ENCODE measurements at places on chromosomes 6 and 20. TPM values are rescaled to one million over a fixed set of nuclear protein-coding genes. Genes with fewer than 3 reads are reported as not detected.

Gene DLGAP4
- total RNA-seq: 159 TPM

Gene GTSF1L
- not detected for total RNA-seq

Gene ZMYND8
- total RNA-seq: 41.6 TPM

Gene GLP1R
- total RNA-seq: not detected

Gene ESF1
- total RNA-seq: 9.8 TPM

Gene CNBD2
- total RNA-seq: 6.2 TPM

Gene BFSP1
- 0.75 TPM for total RNA-seq

Gene ENPP1
- total RNA-seq: 22.1 TPM

Gene GRM1
- not detected for total RNA-seq

Gene SMOC2
- 10.2 TPM for total RNA-seq

Gene GINS1
- 1.4 TPM for total RNA-seq

Gene CD24
- 2,167 TPM for total RNA-seq

Gene BAG2
- 7.1 TPM for total RNA-seq

Gene ARFGEF3
- total RNA-seq: 17.1 TPM

Gene KCNK16
- total RNA-seq: not detected

Gene IP6K3
- total RNA-seq: not detected

Gene NFATC2
- 11.1 TPM for total RNA-seq

Gene RBM24
- not detected for total RNA-seq

Gene TSHZ2
- 1.9 TPM for total RNA-seq

DNA sequence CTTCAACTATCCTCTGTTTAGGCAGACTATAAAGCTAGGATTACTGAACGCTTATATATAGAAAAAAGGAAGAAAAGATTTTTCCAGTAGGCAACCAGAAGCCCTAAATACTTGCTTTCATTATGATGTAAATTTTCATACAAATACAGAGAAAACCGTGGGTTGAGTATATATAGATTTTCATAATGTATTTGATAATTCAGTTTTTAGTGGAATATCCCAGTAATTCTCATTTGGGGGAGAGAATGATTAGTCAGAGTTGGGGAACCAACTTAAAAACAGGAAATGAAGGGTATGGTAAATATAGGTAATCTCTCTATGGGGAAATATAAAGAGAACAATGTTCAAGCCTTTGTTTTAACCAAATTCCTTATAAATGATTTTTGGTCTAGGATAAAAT, 154.0 kb upstream of the CITED2 start:
- H3K27me3 ChIP-seq: no peaks in the 10 kb centered on the region
- H3K27ac ChIP-seq: no peak overlapping the region
- H3K36me3 ChIP-seq: no peaks in the 10 kb centered on the region
- peaks cover 4% of the 10 kb centered on the region for H3K4me1 ChIP-seq
- no peak overlapping the region for H3K4me3 ChIP-seq

DNA sequence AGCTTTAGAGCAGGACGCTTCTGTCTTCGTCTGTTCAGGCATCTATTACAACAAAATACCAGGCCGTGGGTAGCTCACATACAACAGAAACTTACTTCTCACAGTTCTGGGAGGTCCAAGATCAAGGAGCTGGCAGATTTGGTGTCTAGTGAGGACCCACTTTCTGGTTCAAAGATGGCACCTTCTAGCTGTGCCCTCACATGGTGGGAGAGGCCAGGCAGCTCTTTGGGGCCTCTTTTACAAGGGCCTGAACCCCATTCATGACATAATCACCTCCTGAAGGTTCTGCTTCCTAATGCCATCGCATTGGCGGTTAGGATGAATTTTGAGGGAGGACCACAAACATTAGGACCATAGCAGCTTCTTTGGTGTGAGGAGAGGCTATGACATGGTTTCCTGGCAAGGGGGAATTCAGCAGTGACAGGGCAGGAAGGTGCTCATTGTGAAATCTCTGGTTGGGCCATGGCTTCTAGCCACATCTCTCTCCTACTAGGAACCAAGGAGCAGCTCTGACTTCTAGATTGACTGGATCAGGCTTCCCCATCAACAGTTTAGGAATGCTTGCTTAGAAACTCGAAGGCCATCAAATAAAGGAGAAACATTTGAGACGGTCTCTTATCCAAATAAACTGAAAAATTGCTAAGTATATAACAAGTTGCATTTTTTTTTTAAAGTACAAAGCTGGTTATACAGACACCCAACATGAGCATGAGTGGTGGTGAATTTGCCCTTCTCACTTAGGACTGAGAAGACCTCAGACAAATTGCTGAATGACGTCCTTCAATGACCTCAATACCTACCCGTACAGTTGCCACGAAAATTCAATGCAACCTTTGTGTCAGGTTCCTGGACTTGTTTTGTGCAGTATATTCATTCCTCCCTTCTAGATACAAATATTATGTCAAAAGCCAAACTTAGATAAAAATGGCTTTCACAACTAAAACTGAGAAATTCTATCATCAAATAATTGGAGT, 140.7 kb downstream of the ZDHHC14 start:
- no peak overlapping the region for H3K27ac ChIP-seq
- no peak overlapping the region for H3K4me3 ChIP-seq

DNA sequence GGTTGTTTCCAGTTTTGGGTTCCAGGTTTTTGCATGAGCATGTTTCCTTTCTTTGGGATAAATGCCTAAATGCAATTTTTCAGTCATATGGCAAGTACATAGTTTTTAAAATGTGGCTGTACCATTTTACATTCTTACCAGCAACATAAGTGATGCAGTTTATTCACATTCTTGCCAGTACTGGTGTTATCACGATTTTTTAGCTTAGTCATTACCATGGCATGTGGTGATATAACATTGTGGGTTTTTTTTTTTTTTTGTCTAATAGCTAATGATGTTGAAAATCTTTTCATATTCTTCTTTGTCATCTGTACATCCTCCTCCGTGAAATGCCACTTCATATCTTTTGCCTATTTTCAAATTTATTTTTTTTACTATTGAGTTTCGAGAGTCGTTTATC, 2.9 kb upstream of the TDRD6 start:
- no peak for DNase-seq
- H3K36me3 ChIP-seq: no peaks in the 10 kb centered on the region
- no peak overlapping the region for H3K4me3 ChIP-seq
- no peak overlapping the region for H3K27ac ChIP-seq
- no peaks in the 10 kb centered on the region for H3K4me1 ChIP-seq
- H3K27me3 ChIP-seq: no peaks in the 10 kb centered on the region

- no peaks in the 10 kb centered on the region for H3K36me3 ChIP-seq
- no peaks in the 10 kb centered on the region for H3K4me1 ChIP-seq
- no peaks in the 10 kb centered on the region for H3K27me3 ChIP-seq
- no peak overlapping the region for H3K4me3 ChIP-seq
These were observed 426.4 kb downstream of the PRKN start for GRCh38 chr6:162301128-162301527.

DNA sequence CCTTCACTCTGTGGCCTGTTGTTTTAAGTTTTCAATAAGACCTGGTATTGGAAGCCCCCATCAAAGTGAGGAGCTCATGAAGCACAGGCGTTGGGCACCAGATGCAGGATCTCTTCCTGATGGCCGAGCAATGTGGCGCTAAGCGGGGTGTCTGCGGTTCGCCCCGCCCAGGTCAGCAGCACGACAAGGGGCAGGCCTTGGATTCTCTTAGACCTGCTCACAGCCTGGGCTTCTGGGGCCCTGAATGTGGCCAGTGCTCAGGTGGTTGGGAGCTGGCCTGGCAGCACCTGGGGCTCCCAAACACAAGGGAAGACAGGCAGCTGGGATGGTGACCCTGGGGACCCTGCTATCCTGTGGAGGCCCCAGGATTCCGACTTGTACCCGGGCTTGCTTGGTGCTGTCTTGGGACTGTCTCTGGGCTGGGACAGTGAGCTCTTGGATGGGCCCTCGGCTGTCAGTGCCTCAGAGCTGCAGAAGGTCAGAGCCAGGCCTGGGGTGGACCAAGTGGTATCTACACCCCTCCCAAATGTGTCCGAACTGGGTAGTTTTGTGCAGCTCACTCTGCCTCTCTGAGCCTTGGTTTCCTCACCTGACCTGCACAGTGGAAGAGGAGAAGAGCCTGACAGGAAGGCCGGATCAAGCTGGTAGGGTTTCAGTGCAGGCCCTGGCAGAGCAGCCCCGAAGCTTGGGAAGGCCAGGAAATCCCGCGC, 69.1 kb downstream of the PHACTR3 start:
- no peaks in the 10 kb centered on the region for H3K27me3 ChIP-seq
- no peak for DNase-seq
- no peak overlapping the region for H3K4me3 ChIP-seq
- no peak overlapping the region for H3K27ac ChIP-seq

DNA sequence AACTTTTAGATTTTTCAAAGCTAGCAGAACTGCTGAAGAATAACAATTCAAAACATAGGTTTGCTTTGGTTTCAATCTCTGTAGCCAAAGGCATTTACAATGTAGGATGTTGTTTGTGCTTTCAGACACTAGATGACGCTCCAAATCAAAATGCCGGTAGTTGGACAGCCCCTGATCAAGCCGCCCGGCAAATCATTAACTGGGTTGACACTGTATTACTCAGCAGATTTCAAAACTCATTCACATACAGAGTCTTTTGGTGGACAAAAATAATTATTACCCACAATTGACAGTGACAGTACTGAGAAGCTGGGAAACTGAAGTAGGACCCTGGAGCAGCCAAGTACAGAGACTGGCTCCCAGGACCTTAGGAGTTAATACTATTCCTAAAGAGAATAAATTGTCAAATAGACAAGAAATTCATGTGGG, 21.3 kb upstream of the HFE start:
- H3K27me3 ChIP-seq: no peaks in the 10 kb centered on the region
- H3K36me3 ChIP-seq: no peaks in the 10 kb centered on the region
- H3K4me1 ChIP-seq: peaks cover 9% of the 10 kb centered on the region
- DNase-seq: peak; percentile 81
- peak overlapping the region; percentile 61 for H3K27ac ChIP-seq
- H3K4me3 ChIP-seq: no peak overlapping the region

DNA sequence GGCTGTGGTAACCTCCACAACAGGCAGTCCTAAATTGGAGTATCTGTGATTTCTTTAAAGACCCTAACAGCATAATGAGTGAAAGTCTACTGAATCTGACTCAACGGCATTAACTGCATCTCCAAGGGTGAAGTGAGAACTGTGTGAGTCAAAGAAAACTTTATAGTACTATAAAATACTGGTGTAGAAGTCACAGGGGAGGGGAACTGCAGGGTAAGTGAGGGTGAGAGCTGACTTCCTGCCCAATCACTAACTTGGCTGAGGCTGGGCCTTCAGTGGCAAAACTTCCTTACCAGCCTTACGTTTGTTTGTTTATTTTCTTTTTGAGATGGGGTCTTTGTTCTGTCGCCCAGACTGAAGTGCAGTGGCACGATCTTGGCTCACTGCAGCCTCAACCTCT, 109.8 kb downstream of the PTPRK start:
- H3K4me1 ChIP-seq: peaks cover 18% of the 10 kb centered on the region
- H3K36me3 ChIP-seq: no peaks in the 10 kb centered on the region
- DNase-seq: peak; percentile 47
- H3K27ac ChIP-seq: peak overlapping the region; percentile 82
- H3K27me3 ChIP-seq: no peaks in the 10 kb centered on the region

DNA sequence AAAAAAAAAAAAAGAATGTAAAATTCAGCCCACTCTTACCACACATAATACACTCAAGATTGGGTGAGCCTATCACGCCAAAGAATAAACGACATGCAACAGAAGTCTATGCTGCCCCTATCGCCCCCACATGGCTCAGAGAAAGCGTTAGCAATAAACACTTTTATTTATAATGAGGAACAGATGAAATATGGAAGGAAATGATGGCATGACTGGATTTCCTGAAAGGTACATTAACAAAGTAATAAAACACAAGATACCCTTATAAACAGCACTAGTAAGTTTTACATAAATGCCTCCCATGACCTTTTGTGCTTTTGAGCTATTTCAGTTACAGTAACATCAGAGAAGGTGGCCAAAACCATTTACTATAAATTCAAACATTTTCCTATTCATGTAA, 71.4 kb upstream of the SCAF8 start:
- DNase-seq: no peak
- H3K36me3 ChIP-seq: no peaks in the 10 kb centered on the region
- H3K4me3 ChIP-seq: no peak overlapping the region
- H3K27me3 ChIP-seq: no peaks in the 10 kb centered on the region
- H3K27ac ChIP-seq: no peak overlapping the region

- no peaks in the 10 kb centered on the region for H3K27me3 ChIP-seq
- H3K4me3 ChIP-seq: peak overlapping the region; percentile 35
- peak overlapping the region; percentile 98 for H3K27ac ChIP-seq
These were observed 952 bp upstream of the BRPF3 start for GRCh38 chr6:36195471-36196112.

GRCh38 chr6:134394208-134394607, 76.3 kb upstream of the SGK1 start:
- no peaks in the 10 kb centered on the region for H3K27me3 ChIP-seq
- no peak overlapping the region for H3K27ac ChIP-seq
- no peak overlapping the region for H3K4me3 ChIP-seq
- no peaks in the 10 kb centered on the region for H3K36me3 ChIP-seq
- no peak for DNase-seq
- H3K4me1 ChIP-seq: no peaks in the 10 kb centered on the region

- no peak overlapping the region for H3K4me3 ChIP-seq
- no peak overlapping the region for H3K27ac ChIP-seq
- no peaks in the 10 kb centered on the region for H3K27me3 ChIP-seq
- H3K36me3 ChIP-seq: no peaks in the 10 kb centered on the region
These were observed 116.5 kb upstream of the F13A1 start for GRCh38 chr6:6436946-6437345.

DNA sequence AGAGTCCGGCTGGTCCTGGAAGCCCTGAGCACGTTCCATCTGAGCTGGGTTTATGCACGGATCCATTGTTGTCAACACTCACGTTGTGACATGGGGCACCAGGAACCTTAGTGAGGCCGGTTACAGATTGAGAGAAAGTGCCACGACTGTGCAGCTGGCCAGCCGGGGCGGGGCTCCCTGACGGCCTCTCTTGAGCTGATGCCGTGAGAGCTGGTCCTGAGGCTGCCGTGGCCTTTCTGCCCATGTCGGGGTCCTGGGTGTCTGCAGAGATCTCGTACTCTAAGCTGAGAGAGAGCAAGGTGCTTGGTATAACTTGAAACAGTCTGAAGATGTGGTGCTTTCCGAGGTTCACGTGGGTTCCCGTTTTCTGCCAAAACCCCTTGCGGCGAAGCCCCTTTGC, 10.0 kb downstream of the CDH4 start:
- no peaks in the 10 kb centered on the region for H3K4me1 ChIP-seq
- H3K27ac ChIP-seq: no peak overlapping the region
- no peaks in the 10 kb centered on the region for H3K36me3 ChIP-seq
- no peak for DNase-seq
- H3K4me3 ChIP-seq: no peak overlapping the region

DNA sequence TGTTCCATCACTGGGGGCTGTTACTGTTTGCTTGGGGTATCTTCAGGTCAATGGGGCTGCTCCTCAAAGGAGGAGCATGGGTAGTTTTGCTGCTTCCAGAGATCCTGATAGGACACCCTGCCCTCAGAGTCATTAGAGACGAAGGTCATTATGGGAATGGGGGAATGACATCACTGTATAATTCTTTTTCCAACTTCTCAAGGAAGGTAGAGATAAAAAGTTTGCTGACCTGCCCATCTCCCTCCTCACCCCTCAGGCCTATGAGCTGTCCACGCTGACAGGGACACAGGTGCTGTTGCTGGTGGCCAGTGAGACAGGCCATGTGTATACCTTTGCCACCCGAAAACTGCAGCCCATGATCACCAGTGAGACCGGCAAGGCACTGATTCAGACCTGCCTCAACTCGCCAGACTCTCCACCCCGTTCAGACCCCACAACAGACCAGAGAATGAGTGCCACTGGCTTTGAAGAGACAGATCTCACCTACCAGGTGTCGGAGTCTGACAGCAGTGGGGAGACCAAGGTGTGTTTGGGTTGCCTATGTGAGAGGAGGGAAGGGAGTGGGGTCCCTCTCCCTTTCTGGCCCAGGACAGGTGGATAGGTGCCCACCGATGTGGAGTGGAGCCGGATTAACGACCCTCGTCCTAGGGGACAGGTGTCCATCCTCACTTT, 2.7 kb downstream of the SRF start:
- DNase-seq: no peak
- H3K27ac ChIP-seq: peak overlapping the region; percentile 98
- H3K4me1 ChIP-seq: peaks cover 36% of the 10 kb centered on the region
- peak overlapping the region; percentile 44 for H3K4me3 ChIP-seq
- no peaks in the 10 kb centered on the region for H3K27me3 ChIP-seq
